ENCODE measurements at places on chromosomes 5 and 9.

DNA sequence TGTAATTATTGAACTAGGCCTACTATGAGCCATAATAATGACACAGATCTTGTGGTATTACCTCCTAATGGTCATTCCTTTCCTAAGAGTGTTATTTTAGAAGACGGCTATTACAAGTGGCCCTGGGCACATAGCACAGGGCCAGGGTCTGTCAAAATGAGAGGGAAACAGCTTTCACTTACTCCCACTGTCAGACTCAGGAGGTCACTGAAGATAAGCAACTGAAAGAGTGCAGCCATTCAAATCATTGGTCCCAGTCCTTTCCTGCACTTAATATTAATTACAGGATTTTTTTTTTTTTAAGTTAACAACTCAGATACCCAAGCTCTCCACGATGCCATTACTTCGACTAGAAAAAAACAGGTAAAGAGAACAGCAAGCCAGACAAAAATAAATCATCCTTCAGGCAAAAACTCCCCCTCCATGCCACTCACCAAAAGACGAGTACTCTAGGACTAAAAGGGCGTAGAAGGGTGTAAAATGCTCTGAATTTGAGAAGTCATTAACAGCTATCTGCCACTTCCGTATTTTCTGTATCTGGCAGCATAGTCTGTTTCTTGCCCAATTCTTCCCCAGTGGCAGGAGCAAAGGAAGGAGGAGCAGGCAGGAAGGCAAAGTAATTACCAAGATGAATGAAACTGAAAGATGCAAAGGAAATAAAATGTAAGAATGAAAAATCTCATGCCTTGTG lies 87.4 kb downstream of the ZNF608 start:
- peaks cover 4% of the 10 kb centered on the region for H3K4me1 ChIP-seq
- DNase-seq, result no peak
- H3K27ac ChIP-seq, result no peak overlapping the region
- H3K36me3 ChIP-seq, result no peaks in the 10 kb centered on the region
- peaks cover 12% of the 10 kb centered on the region for H3K27me3 ChIP-seq

DNA sequence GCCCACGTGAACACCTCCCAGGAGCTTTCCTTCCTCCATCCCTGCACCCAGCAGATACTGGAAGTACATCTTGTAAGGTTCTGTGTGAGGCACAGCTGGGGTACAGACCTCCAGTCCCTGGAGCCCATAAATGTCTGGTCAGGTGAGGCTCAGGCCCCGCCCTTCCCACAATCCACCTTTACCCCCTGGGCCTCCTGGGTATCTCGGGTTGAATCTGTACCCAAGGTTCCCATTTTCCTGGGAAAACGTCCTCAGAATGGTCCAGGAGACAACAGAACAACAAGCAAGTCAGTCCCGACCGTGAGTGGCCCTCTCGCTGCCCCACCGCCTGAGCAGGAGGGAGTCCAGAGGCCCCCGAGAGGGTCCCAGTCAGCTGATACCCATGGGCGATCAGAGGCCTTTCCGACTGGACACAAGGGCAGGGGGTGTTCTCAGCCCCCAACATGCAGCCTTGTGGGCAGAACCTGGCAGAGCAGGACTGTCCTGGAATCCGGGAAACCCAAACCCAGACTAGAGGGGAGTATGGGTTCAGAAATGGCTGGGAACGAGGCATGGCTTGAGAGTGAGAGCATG lies 4.3 kb downstream of the SPATA31E1 start:
- H3K4me1 ChIP-seq, result no peaks in the 10 kb centered on the region
- H3K27ac ChIP-seq, result no peak overlapping the region
- H3K4me3 ChIP-seq, result no peak overlapping the region
- H3K27me3 ChIP-seq, result no peaks in the 10 kb centered on the region
- H3K36me3 ChIP-seq, result no peaks in the 10 kb centered on the region

DNA sequence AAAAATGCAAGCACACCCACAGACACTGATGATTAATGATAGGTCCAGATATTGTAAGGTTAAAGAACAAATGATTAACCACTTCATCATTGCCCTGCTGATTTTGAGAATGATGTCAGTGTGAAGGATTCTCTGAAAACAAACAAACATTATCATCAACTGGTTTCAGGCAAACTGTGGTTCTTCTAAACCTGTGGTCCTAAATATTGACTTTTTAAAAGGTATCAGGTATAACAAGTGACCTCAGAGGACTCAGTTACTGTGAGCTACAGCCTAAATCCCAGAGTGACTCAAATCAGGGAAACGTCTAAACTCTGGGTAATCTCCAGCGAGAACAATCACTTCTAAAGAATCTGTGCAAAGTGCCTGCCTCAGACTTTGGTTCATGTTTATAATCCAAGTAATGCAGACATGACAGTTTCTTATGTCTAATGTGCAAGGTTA lies 172.3 kb upstream of the CDH6 start:
- DNase-seq, result no peak
- H3K27me3 ChIP-seq, result no peaks in the 10 kb centered on the region
- no peaks in the 10 kb centered on the region for H3K36me3 ChIP-seq
- H3K4me3 ChIP-seq, result no peak overlapping the region
- no peaks in the 10 kb centered on the region for H3K4me1 ChIP-seq

- H3K36me3 ChIP-seq, result peaks cover 29% of the 10 kb centered on the region
- H3K4me1 ChIP-seq, result no peaks in the 10 kb centered on the region
- no peak overlapping the region for H3K27ac ChIP-seq
- no peak overlapping the region for H3K4me3 ChIP-seq
Measured at GRCh38 chr5:138910546-138911185, 35.5 kb upstream of the LRRTM2 start.

DNA sequence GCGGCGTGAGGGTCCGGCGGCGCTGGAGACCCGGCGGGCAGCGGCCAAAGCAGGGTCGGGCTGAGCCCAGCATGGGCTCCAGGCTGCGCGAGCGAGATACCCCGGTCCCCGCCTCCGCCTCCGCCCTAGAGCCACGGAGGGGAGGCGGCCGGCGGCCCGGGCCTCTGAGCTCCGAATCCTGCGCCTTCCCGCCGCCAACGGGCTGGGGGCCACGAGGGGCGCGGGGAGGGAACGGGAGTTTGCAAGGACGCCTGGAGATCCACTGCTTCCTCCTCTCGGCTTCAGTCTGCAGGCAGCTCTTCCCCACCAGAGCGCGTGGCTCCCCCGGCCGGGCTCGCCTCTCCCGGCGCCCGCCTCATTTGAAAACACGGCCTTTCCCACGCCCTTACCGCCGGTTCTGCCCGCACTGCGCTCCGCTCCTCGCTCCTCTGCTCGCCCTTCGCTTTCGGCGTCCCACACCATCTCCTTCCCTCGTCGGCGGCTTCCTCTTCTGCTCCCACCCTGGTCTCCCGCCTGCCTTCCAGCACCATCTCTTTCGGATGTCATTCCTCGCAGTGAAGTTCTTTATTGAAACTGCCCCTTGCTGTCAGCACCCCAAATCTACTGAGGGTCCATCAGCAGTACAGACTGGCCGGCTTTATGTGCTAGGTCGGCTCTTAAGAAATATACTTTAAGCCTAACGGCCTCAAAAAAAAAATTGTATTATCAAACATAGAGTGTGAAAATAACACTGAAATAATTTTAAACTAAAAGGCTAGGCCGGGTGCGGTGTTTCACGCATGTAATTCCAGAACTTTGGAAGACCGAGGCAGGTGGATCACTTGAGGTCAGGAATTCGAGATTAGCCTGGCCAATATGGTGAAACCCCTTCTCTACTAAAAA lies 105.0 kb upstream of the FAM120A start:
- H3K36me3 ChIP-seq, result no peaks in the 10 kb centered on the region

All from activated naive CD8-positive, alpha-beta T cell treated with anti-CD3 and anti-CD28 coated beads, Interleukin-2, amount 50 U/mL, for 24 hours (primary cell).